ENCODE measurements at places on chromosomes 7 and 10. TPM values are rescaled to one million over a fixed set of nuclear protein-coding genes. Genes with fewer than 3 reads are reported as not detected.

DNA sequence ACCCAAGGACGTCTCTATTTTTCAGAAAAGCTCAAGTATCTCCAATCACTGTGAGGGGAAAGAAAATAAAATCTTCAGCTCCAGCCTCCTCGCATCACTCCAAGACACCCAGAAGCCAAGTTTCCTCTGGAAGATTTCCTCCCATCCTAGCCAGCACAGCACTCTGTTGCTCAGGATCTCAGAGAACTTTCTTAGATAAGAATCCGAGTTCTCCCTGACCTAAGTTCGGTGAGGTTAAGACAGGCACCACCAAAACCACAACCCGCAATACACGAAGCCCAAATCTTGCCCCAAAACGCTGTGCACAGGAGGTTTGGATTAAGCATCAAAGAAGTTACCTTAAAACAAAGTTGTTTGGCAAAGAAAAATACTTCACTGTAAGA, 4.2 kb downstream of the FAM53B start:
- DNase-seq, result no peak

DNA sequence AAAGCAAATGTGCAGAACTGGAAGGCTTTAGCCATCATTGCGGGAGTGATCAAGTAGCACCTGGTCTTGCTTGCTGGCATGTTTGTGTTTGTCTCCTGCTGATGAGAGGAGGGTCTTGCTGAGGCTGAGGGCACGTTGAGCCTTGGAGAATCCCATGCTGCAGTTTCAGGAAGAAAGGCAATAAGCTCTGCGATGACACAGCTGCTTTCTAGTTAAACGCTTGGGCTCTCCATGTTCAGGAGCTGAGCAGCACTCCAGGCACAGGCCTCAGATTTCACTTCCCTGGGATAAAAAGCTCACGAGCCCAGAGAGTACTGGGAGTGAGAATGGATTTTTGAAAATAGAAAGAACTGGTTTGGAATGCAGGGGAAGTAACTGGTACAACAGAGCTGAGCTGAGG, 100.8 kb downstream of the LRRC18 start:
- no peak for DNase-seq

The HYAL4 gene
- not detected for total RNA-seq

The SYNPO2L gene
- total RNA-seq, result 12.1 TPM

The PLAC9 gene
- not detected for total RNA-seq

GRCh38 chr7:102832674-102833073, 80.1 kb upstream of the LRRC17 start:
- no peak for DNase-seq
